ENCODE measurements at places on chromosomes 3 and 15. TPM values are rescaled to one million over a fixed set of nuclear protein-coding genes. Genes with fewer than 3 reads are reported as not detected.

Gene C3orf85
- not detected for total RNA-seq

Gene PROS1
- total RNA-seq: 6.9 TPM

Gene AP3B2
- total RNA-seq: 21.5 TPM

Gene ZNF501
- 8.5 TPM for total RNA-seq

- H3K4me3 ChIP-seq: no peak overlapping the region
- H3K36me3 ChIP-seq: no peaks in the 10 kb centered on the region
- DNase-seq: no peak
- H3K27me3 ChIP-seq: no peaks in the 10 kb centered on the region
These were observed 302.7 kb upstream of the CHRNA7 start for GRCh38 chr15:31727612-31728011.

- no peak overlapping the region for H3K4me3 ChIP-seq
- peaks cover 6% of the 10 kb centered on the region for H3K27me3 ChIP-seq
- H3K4me1 ChIP-seq: peaks cover 39% of the 10 kb centered on the region
- DNase-seq: peak; percentile 74
- no peaks in the 10 kb centered on the region for H3K36me3 ChIP-seq
These were observed 104.3 kb downstream of the LINGO1 start for GRCh38 chr15:77528290-77528967.
